NCI-H774 (cell line): ENCODE measurements at places on chromosomes 5 and 9.

GRCh38 chr5:144196612-144197011 is 25.9 kb downstream of the KCTD16 start:
- no peak for DNase-seq

DNA sequence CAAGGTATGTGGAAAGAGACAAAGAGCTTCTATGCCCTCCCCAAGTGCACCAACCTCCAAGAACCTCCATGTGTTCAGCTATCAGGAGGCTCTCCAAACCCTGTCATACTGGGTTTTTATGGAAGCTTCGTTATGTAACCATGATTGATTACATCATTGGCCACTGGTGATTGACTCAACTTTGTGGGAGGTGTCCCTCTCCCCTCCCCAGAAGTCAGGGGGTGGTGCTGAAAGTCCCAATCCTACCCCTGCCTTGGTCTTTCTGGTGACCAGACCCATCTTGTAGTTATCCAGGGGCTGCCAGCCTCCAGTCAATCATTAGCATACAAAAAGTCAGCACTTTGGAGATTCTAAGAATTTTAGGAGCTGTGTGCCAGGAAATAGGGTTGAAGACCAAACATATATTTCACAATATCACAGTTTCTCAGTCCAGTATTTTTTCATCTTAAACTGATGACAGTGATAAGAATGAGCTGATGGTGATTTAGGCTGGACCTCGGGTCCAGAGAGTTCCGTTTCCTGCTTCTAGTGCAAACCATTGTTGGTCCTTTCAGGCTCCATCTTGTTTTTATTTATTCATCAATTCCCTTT is 27.3 kb upstream of the FANCC start:
- DNase-seq: no peak

DNA sequence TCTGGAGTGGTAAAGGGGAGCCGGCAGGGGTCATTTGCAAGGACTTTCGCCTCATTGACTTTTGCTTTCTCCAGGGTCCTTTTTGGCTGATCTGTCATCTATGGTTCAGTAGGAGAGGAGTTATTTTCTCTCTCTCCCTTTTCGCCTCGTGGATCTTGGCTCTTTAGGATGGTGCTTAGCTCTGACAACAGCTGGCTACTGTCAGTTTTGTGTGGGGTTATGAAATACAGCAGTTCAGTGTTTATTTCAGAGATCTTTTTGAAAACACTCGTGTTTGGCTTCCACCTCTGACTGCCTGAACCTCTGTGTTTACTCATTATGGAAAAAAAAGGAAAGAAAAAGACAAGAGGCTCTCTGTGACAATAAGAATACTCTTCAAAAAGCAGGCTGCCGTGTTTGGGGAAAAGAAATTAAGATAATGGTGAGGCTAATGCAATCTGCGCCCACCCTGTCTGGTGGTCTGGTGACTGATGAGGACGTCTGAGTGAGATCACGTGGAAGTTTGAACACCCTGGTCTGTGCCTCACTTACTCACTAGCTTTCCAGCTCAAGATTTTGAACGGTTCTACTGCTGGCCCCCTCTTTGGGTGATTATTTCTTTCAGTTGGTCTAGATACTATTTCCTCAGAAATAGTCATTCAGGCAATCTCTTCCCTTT is 567.7 kb downstream of the CAAP1 start:
- no peak for DNase-seq

DNA sequence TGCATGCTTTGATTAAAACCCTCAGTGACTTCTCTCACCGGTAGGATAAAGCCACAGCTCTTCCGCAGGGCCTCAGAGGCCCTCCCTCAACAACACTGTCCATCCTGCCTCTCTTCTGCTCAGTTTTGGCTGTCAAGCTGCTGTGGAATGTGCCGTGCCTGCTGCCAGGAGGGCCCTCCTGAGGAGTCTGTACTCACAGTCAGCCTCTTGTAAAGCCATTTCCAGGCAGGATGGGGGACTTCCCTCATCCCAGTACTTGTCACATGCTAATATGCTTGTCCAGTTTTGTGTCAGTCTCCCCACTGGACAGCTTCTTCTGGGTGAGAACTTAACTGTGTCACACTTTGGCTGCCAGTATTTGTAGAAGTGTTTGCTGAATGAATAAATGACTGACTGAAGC is 13.9 kb upstream of the DDX41 start:
- DNase-seq: no peak

GRCh38 chr9:124800306-124801259 is 23.6 kb downstream of the OLFML2A start:
- no peak for DNase-seq

- no peak for DNase-seq
These were observed 73.7 kb upstream of the PJA2 start for GRCh38 chr5:109483395-109483971.

- DNase-seq: no peak
These were observed 104.0 kb downstream of the EBF1 start for GRCh38 chr5:158995694-158996173.

GRCh38 chr9:133609311-133610098 is at the start of gene FAM163B:
FAM163B (minus strand) TSS chr9:133609389; CDS start chr9:133580223, 29,166 bp downstream.
- peak; percentile 58 for DNase-seq

DNA sequence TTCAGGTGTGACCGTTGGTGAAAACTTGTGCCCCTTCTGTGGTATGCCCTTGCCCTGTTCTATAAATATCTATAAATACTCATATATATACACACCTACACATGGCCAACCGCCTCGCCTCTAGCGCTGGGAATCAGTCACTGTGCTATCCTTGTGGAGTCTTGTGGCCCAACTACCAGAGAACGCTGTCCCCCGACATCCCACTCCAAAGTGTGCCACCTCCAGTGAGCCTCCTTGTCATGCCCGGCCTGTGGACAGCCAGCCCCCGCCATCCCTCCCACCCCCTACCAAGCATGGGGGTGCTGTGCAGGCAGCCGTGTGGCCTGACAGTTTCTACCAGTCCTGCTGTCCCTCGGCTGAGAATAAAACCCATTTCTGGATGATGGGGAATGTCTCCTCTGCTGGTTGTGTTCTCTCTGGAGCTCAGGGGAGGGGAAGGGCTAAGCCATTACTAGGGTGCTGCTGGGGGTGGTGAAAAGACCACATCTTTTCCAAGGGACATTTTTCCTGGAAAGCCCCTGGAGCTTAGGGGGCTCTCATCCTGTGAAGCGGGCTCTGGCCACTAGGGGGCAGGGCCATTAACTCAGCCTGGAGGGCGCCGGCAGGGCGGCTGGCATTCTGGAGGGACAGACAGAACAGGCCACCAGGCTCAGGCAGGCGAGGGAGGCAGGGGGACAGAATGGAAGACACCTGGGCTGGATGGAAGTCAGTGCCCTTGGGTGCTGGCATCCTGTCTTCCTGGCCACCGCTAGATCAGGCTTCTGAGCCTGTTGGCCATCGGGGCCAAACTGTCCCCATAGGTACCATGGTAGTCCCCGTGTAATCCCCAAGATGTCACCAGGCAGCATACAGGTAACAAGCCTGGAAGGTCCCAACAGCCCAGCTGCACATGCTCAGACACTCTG is 20.7 kb downstream of the GOLGA2 start:
- DNase-seq: peak; percentile 15

GRCh38 chr5:174022384-174023095 is 23.0 kb upstream of the NSG2 start:
- no peak for DNase-seq

GRCh38 chr9:96150324-96151227 is 151.4 kb downstream of the HSD17B3 start:
- no peak for DNase-seq

- no peak for DNase-seq
These were observed 157.1 kb downstream of the ARRDC3 start for GRCh38 chr5:91225848-91226686.

GRCh38 chr5:28603869-28604268 is 1565.5 kb upstream of the CDH9 start:
- no peak for DNase-seq
